ENCODE measurements at places on chromosomes 16 and 17.

DNA sequence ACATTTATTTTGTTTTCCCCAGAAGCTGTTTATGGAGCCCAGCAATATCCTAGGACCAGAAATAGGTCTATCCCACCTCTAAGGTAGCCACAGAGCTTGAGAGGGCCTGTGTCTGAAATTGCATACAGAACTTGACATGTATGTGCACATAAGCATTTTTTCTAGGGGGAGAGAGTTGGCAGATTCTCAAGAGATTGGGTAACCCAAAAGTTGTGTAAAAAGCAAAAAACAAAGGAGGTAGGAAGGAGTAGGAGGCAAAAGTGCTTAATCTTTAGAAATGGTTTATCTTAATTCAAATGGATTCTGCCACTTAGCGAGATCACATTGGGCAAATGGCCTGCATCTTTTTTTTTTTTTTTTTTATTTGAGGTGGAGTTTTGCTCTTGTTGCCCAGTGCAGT lies 3.5 kb downstream of the PLK1 start:
- no peak for DNase-seq

DNA sequence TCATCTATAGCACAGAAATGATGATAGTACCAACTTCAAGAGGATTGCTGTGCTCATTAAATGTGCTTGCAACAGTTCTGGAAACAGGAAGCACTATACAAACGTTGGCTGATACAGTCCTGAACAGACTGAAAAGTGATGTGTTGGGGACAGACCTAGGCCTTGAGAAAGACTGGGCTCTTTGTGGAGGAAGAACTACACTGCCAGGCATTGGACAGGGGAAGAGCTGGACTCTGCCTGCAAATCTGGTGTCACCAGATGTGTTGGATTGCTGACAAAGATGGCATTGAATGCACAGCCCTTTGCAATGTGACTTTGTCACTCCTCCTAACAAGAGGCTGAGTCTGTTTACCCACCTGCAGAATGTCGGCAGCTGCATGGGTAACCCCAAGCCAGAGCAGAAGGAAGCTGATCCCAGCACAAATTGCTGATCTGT lies 12.4 kb upstream of the ST6GALNAC2 start:
- DNase-seq, result no peak

GRCh38 chr17:60256174-60256573 lies 106.4 kb downstream of the CA4 start:
- DNase-seq, result no peak

GRCh38 chr17:60659156-60659555 lies 18.5 kb upstream of the BCAS3 start:
- DNase-seq, result no peak

DNA sequence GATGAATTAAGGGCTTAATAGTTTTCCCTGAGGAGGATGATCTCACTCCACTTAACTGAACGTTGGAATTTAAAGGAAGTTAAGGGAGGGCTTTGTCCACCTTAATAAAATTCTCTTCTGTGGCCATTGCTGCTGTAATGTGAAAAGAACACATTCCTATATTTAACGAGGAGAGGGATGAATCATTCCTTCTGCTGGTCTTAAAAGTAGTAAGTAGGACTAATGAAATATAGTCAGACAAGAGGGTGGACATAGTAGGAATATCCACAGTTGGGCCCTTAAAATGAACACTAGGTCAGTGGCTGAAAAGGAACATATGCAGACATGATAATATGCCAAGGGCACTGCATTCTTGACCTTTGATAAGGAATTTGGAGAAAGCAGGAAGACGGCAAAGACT lies 405.6 kb downstream of the PMP22 start:
- DNase-seq, result no peak

- DNase-seq, result no peak
Measured at GRCh38 chr16:87074641-87075318, 242.4 kb downstream of the C16orf95 start.

DNA sequence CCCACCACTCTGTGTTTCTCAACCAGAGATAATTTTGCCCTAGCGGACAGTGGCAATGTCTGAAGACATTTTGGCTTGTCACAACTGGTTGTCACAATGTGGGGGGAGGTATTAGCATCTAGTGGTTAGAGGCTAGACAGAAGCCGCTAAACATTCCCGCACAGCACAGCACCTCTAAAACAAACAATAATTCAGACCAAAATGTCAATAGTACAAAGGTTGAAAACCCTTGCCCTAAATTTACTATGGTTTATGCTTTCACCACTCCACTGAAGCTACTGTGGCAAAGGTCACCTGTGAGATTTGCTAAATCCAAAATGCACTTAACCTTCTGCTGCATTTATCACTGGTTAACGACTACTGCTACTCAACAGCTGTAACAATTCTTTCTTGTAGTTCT lies 14.1 kb downstream of the NUP88 start:
- DNase-seq, result no peak

GRCh38 chr17:57925361-57925990 lies 29.7 kb downstream of the CUEDC1 start:
- peak; percentile 60 for DNase-seq

Measured in NCI-H1694 (cell line).